ENCODE measurements at places on chromosomes 16 and 17.

DNA sequence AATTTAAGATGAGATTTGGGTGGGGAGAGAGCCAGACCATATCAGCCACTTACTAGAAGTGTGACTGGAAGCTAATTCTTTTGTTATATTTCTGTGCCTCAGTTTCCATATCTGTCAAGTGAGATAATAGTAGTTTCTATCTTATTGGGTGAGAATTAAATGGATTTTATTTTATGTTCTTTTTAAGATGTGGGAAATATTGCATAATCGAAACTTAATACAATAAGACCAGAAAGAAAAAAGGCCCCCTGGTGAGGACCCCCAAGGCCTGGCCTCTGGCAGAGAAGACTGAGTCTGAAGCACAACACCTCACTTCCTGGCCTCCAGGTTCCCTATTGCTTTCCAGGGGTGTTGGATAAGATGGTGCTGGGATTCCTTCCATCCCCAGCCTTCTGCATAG is 13.7 kb downstream of the PLCG2 start:
- no peak for DNase-seq

DNA sequence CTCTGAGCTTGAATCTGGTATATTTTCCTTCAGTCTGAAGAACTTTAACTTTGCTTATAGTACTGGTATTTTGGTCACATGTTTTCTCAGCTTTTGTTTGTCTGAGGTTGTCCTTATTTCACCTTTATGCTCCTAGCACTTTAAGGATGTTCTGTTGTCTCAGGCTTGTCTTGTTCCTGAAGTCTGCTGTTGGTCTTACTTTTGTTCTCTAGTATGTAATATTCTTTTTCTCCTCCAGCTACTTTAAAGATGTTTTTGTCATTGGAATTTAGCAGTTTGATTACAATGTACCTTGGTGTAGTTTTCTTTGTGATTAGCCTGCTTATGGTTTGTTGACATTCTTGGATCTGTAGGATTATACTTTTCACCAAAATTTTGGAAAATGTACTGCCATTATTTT is 23.6 kb downstream of the RPTOR start:
- no peak for DNase-seq

- no peak for DNase-seq
These were observed 9.0 kb downstream of the TEKT5 start for GRCh38 chr16:10685709-10686108.

DNA sequence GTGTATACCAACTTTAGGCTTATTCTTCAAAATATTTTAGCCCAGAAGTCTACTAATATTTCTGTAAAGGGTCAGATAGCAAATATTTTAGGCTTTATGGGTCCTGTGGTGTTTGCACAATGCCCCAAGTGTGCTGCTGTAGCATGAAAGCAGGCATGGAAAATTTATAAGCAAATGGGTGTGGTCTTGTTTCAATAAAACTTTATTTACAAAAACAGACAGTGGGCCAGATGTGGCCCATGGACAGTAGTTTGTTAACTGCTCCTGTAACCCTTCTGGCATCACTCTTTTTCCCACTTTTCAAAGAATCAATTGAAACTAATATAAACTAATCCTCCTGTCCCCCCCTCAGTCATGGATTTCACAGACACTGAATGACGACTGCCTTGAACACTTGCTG is 410.7 kb downstream of the SHISA9 start:
- no peak for DNase-seq

DNA sequence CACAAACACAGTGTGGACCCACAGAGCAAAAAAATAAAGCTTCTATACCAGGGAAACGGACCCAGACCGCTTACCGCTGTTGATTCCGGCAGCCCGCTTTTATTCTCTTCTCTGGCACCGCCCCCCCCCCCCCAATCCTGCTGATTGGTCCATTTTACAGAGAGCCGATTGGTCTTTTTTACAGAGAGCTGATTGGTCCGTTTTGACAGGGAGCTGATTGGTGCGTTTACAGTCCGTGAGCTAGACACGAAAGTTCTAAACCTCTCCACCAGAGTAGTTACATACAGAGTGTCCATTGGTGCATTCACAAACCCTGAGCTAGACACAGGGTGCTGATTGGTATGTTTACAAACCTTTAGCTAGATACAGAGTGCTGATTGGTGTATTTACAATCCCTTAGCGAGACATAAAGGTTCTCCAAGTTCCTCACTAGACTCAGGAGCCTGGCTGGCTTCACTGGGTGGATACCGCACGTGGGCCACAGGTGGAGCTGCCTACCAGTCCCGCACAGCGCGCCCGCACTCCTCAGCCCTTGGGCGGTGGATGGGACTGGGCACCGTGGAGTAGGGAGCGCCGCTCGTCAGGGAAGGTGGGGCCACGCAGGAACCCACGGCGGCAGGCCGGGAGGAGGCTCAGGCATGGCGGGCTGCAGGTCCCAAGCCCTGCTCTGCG is 92.4 kb downstream of the HAPSTR1 start:
- no peak for DNase-seq

DNA sequence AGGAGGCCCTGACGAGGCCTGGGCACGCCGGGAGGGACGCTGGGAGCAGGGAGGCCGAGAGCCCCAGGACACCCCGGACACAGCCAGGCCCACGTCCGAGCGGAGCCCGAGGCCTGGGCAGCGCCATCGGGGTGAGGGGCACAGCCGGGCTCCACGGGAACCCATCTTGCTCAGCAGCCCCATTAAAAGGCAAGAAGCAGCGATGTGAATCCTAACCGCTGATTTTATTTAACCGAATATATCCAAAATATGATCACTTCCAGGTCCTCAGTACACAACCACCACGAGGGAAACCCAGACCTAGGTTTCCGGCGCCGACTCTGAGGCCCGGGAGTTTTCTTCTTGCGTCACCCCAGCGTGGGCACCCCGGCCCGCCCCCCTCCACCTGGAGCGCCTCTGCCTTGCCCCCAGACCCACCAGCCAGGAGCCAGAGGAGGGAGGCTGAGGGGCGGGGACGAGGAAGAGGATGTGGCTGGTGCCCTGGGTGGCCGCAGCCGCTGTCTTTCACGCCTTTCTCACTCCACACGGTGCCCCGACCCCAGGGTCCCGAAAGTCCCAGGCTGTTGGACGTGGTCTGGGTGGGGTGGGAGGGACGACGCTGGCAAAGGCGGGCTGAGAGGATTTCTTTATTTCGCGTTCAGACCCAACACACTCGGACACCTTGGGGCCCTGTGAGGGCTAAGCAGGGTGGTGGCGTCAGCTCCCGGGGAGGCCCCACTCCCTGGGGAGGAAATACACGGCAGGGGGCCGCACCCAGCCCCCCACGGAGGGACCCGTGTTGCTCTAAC is 568 bp upstream of the CCDC154 start:
- no peak for DNase-seq

DNA sequence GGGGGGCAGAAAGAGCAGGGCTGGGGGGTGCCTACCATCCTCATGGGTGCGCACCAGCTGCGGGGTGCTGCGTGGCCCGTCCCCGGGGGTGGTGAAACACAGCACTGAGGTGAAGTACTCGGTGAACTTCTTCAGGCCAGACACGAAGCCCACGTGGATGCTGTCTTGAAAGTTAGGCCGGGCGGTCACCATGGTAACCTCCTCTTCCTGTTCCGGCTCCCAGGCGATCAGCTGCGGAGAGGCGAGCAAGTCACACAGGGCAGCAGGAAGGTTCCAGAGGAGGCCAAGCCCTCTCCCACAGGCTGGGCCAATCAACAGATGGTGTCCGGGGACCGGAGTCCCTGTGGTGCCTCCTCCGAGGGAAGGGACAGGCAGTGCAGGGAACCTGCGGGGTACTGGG is 90.1 kb upstream of the CDC42EP4 start:
- no peak for DNase-seq

GRCh38 chr16:668519-669171 is 713 bp downstream of the RHOT2 start:
- no peak for DNase-seq

- DNase-seq = no peak
These were observed 754 bp upstream of the NOXO1 start for GRCh38 chr16:1982013-1982433.

- DNase-seq = no peak
These were observed 228.1 kb downstream of the SNX29 start for GRCh38 chr16:12204601-12205000.

DNA sequence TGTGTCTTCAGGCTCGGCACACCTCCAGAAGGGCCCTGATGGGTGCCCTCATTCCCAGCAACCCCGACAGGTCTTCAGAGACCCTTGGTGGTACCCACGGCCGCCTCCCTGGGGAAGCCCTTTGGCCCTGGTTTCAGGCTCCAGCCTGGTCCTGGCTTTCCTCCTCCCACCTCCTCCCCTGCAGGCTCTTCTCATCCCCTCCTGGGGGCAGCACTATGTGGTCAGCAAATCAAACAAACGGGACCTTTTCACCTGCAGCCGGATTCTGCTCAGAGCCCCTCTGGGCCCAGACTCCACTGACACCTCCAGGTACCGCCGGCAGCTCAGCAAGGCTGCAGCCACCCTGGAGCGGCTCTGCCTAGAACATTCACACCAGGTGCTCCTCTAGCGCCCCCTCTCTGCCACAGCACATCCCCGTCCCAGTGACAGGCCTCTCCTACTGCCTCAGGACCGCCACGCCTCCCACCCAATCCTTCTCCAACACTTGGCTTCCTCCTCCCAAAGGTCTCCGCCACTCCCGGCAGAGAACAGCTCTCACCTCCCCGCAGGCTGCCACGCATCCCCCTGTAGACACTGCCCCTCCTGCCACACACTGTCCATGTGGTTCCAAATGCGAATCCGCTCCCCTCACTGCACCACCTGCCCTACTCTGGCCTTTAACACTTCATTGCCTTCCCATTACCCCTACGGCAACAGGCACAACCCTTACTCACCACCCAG is 12.0 kb downstream of the CORO7 start:
- DNase-seq = no peak

- DNase-seq = no peak
These were observed 61.3 kb downstream of the PRKCB start for GRCh38 chr16:23896832-23897821.

DNA sequence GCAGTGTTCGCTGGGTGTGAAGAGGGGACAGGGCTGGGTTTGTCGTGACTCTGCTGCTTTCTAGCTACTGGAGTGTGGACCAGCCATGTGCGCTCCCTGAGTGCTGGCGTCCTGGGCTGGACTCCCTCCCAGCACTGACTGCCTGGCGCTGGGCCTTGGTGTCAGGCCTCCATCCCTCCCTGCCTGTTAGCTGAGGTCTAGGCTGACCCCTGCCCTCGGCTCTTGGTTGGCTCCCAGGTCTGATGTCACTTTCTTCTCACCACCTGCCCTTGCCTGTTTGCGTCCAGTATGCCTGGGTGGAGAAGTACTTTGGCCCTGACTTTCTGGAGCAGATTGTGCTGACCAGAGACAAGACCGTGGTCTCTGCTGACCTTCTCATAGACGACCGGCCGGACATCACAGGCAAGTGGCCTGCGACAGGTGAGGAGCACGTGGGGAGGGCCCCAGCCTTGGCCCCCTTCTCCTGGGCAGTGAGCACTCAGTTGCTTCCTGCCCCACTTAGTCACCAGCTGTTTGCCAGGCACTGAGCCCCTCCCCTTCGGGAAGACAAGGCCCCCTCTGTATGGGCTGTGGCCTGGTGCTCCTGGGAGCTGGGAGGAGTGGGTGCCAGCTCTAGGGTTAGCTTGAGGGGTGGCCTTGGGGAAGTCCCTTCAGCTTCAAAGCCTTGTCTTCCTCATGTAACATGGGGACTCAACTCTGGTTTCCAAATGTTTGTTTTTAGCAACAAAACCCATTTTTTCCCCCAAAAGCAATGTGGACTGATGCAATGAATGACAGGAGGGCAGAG is 41.5 kb downstream of the NT5M start:
- no peak for DNase-seq
